ENCODE measurements at places on chromosomes 5 and 9. TPM values are rescaled to one million over a fixed set of nuclear protein-coding genes. Genes with fewer than 3 reads are reported as not detected.

FOXD4L4 gene
- not detected for total RNA-seq

PCDHGB6 gene
- total RNA-seq, result 0.14 TPM

FKBP15 gene
- 36.7 TPM for total RNA-seq

DNA sequence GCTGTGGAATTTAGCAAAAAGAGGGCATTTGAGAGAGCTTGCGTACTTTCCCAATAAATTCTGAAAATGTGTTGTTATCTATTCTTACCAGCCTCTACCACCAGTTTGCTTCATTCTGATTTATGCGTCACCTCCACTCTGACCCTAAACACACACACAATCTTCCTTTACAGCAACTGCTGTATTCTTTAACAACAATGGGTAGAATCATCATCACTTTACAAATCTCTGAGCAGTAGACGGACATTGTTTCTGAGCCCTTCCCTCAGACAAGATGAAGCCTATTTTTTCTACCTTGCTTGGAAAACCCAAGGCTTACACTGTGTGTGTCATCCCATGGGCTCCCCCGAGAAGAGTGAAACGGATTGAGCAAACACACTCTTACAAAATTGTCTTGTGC, 83.1 kb upstream of the RASA1 start:
- H3K4me3 ChIP-seq, result no peak overlapping the region
- H3K27ac ChIP-seq, result no peak overlapping the region
- peaks cover 10% of the 10 kb centered on the region for H3K4me1 ChIP-seq
- peak; percentile 12 for DNase-seq

DNA sequence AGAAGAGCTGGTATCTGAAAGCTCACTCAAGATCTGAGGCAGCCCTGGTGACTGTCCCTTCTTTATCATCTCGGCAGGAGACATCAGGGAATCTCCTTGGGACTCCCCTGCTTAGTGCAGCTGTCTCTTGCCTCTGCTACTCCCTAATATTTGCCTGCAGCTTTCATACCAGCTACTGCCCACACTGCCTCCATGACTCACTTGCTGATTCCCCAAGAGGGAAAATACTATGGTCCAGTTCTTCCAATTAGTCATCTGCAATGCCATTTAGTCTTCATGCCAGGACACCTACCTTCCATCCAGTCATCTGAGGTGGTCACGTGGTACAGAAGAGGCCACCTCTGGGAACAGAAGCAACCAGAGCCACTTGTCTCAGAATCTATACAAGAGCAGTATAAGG, 270.8 kb downstream of the NTRK2 start:
- no peaks in the 10 kb centered on the region for H3K36me3 ChIP-seq
- no peaks in the 10 kb centered on the region for H3K4me1 ChIP-seq
- H3K27ac ChIP-seq, result no peak overlapping the region
- DNase-seq, result no peak
